ENCODE measurements at places on chromosomes 1 and 21.

DNA sequence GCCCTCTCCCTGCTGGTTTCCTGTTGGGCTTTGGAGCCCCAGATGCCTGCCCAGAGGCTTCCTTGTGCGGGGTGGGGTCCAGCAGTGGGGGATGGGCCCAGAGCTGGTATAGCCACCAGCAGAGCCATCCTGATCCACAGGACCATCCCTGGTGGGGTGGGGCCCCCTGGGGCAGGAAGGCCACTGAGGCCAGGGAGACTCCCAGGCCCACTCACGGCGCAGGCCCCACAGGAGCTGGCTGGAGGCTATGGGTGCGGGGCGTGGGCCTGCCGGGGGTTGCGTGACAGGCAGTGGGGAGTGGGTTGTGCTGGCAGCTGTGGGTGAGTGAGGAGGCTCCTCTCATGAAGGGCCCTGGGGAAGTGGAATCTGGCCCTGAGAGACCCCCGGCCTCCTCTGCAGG, 5.7 kb downstream of the LRRC3 start:
- no peak for DNase-seq

DNA sequence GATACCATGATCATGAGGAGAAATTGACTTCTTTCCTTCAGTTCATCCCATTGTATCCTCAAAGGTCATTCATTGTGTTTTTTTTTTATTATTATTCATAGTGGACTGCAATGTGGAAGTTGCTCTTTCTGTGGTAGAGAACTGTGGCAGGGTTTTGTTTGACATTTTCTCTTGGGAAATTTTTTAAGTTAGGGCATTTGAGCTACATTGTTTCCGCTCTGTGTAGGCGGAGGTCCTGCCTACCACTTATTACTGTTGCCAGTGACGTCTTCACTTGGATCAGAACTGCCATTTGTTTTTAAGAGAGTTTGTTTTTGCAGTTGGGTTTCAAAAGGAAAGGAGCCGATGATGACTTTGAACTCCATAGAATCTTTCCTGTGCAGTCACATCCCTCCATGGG, 287.4 kb upstream of the FMN2 start:
- DNase-seq: no peak

- no peak for DNase-seq
Measured at GRCh38 chr1:203351037-203351625, at the start of gene FMOD. FMOD (minus strand) TSS chr1:203351122; CDS start chr1:203348270, 2,852 bp downstream.

DNA sequence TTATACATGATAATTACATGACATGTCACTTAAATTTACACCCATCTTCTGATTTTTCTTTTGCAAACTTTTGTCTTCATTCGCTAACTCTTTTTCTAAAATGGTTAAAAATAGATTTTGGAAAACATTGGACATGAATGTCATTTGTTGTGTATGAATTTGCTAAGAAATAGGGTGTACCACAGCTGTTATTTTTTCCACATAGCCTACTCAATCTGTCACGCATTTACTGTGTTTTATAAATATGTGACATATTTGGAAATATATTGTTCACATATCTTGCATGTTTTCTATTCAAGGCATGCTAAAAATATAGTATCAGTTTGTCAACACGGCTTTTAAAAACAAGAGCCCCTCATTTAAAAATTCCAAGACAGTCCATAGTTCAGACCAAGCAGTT, 47.9 kb upstream of the TARBP1 start:
- DNase-seq: no peak

GRCh38 chr1:108089477-108089876, 110.7 kb downstream of the SLC25A24 start:
- DNase-seq: no peak

GRCh38 chr1:29525941-29526340, 289.6 kb downstream of the PTPRU start:
- DNase-seq: no peak

GRCh38 chr1:51551081-51551480, 32.0 kb upstream of the EPS15 start:
- DNase-seq: no peak

- no peak for DNase-seq
Measured at GRCh38 chr1:227894831-227895451, 52.8 kb downstream of the WNT9A start.

Data from H54 (cell line).